Stimulated activated CD8-positive, alpha-beta memory T cell treated with anti-CD3 and anti-CD28 coated beads, Interleukin-7, amount 100 ng/mL, for 24 hours (primary cell): ENCODE measurements at places on chromosomes 5 and 9.

GRCh38 chr9:114230068-114230467, 74.7 kb downstream of the COL27A1 start:
- no peak for DNase-seq

GRCh38 chr5:148794275-148794674, 32.1 kb upstream of the ADRB2 start:
- no peak for DNase-seq

GRCh38 chr9:26321935-26322334, 570.7 kb downstream of the CAAP1 start:
- no peak for DNase-seq

- DNase-seq = no peak
Observed at GRCh38 chr5:140420226-140420570, 18.6 kb downstream of the ANKHD1 start.

GRCh38 chr5:174183701-174184100, 138.2 kb downstream of the NSG2 start:
- DNase-seq = no peak

- DNase-seq = no peak
Observed at GRCh38 chr5:116527582-116527981, 47.0 kb downstream of the SEMA6A start.

DNA sequence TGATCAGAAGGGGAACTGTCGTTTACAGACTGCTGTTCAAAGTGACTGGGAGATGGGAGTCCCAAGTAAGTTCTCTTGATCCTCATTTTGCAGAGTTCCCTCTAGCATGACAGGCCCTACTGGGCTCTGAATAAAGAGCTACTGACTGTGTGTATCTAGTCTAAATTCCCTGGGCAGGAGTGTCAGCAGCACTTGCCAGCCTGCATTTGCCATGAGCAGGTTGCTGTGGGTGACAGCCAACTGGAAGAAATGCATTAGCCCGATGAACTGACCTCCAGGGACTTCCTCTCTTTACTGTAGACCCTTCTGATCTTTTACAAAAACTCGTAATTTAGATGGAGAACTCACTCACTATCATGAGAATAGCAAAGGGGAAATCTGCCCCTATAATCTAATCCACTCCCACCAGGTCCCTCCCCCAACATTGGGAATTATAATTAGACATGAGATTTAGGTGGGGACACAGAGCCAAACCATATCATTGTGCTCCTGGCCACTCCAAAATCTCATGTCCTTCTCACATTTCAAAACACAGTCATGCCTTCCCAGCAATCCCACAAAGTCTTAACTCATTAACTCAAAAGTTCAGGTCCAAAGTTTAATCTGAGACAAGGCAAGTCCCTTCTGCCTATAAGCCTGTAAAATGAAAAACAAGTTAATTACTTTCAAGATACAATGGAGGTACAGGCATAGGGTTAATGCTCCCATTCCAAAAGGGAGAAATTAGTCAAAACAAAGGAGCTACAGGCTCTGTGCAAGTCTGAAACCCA, 78.9 kb upstream of the CXCL14 start:
- no peak for DNase-seq

DNA sequence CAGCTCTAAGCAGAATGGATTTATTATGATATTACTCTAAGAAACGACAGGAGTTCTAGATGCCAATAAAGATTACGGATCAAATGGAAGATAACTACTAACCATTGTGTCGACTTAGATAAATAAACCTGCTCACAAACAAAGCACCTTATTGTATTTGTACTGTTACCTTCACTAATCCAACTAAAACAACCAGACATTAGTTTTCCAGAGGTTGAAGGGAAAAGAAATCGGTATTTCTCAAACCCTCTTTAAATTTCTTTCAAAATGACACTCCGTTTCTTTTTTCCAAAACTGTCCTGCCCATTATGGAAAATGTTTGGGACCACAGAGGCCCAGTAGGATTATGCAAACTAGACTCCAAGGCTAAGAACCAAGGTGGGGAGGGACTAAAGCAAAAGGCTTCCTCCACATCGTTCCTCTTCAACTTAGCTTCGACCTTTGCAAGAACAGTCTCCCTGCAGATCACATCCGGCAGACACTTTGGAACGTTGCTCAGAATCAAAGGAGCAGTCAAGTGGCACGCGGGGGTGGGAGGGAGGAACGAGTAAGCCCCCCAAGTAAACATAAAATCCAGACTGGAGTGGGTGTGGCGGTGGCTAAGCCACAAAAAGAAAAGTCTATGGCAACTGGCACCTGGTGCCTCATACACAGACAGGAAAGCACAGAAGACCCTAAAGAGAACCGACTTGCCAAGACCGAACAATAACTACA, 2.7 kb downstream of the MLLT3 start:
- no peak for DNase-seq

GRCh38 chr9:94057918-94058317, 26.3 kb upstream of the PTPDC1 start:
- no peak for DNase-seq

GRCh38 chr9:124046189-124046588, 34.6 kb downstream of the LHX2 start:
- no peak for DNase-seq

DNA sequence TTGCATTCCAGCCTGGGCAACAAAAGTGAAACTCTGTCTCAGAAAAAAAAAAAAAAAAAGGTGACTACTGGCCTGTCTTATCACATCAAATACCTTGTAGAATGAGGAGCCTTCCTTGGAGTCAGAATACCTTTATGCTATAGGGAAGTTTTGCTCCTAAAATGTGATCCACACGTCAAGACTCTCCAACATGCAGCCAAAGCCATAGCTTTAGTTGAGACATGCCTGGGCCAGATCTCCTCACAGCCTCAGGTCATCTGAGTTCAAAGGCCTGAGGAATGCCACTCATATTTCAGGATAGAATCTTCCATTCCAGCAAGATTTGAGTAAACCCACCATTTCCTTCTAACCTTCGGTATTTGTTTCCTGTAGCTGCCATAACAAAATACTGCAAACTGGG, 13.7 kb upstream of the SOWAHA start:
- DNase-seq = no peak

- peak; percentile 40 for DNase-seq
Observed at GRCh38 chr5:124649491-124650146, 96.8 kb downstream of the ZNF608 start.

DNA sequence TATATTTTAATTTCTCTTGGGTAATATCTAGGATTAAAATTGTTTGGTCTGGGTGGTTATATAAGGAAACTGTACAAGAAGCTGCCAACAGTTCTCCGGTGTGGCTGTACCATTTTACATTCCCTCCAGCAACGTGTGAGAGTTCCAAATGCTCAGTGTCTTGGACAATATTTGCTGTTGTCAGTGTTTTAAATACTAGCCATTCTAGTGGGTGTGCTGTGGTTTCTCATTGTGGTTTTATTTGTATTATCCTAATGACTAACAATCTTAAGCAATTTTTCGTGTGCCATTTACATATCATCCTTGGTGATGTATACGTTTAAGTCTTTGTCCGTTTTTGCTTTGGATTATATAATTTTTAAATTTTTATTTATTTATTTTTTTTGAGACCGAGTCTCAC, 34.0 kb downstream of the TNFSF15 start:
- DNase-seq = no peak

DNA sequence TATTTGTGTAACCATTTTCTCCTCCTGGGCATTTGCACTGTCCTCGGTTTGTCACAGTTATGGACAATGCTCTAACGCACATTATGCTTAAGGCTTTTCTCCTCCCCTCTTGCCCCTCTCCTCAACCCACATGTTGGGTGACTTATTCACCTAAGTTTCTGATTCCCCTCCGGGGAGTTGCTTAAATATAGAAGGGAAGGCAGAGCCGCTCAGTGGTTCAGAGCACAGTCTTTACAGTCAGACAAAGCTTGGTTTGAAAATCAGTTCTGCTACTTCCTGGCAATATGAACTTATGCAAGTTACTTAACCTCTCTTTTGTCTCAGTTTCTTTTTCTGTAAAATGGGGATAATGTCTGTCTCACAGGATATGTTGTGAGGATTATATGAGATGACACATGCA, 41.2 kb upstream of the SPRY4 start:
- DNase-seq = no peak

- DNase-seq = no peak
Observed at GRCh38 chr9:124477648-124478285, 27.5 kb downstream of the ADGRD2 start.

- no peak for DNase-seq
Observed at GRCh38 chr9:38234479-38235170, 157.9 kb upstream of the ALDH1B1 start.

DNA sequence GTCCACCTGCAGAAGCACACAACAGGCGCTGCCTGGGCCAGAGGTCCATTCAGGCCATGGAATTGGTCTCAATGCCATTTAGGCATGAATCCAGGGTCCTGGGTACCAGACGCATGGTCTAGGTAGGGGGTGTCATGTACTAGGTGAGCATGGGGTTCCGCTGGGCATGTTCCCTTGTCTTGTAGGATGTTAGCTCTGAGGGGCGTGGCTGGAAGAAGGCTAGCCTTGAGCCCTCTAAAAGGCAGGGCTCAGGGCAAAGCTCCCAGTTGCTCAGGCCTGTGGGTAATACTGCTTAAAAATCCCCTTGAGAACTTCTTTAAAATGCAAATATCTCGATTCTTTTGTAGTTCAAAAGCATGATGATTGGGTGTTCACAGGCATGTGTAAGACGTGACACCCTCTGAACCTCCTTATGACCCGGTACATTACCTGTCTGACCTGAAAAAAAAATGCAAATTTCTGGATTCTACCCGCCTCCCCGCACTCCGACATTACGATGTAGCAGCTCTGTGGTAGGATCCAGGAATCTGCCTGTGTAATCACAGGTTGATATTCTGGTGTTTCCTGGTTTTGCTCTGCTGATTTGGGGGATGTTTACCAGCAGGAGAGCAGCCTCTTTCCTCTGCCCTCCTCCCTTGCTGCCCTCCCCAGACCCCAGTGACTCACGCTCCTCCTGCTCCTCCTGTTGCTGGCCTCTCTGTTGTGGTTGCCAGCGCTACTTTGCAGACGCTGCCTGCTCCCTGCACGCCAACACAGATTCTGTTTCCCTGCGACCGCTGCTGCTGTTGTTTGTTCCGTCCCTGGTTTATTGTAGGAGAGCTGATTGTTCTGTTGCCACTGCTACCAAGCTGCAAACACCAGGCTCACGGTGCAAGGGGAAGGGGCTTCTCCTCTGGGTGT, 5.7 kb downstream of the TMC1 start:
- peak; percentile 35 for DNase-seq

- no peak for DNase-seq
Observed at GRCh38 chr9:6829027-6829426, 71.3 kb downstream of the KDM4C start.

DNA sequence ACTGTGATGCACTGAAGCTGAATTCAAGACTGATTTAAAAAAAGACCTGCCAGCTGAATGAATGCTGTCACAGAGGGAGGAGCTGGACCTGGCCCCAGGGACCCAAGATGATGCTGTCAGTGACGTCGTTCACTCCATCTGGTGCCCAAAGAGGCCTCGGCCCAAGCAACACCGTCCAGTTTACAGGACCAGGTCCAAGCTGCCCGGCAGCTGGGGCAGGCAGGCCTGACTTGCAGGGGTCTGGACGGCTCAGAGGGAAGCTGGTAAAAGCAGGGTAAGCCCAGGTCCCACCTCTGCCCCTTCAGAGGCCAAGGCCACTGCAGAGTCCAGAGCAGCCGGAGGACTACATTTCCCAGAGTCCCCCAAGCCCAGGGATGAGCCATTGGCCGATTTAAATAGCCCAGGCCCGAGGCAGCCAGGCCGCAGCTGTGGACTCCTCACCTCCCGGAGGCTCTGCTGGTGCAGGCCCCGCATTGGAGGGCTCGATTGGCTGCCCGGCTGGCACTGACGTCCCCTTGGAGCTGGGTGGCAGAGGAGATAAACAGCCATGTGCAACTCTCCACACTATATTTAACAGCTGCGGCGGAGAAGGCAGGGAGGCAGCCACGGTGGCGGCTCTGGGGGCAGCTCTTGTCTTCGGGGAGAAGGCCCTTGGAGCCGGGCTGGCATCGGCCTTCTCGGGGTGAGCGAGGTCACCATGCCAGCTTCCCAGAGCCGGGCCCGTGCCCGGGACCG, at the start of gene PLPP7:
Gene PLPP7, plus strand, starts transcription at position 423 of the 735 bp plus-strand sequence. Its CDS starts 275 bp downstream, at position 698.
- no peak for DNase-seq

DNA sequence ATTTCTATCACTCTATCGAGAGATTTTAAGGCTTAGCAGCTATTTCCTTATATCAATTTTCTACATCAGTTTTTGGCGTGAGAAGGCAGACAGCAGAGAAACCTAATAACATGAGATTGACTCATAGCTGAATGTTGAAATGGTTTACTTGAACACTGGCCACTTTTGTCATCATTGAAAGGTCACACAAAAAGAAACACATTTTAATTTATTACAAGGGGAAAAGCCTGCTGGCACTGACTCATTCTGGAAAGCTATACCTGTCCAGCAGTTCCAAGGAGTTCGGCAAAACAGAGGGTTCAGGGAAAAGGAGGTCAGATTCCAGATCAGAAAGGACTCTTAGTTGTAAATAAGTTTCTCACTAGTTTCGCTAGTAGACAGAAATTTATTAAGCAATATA, 566.4 kb downstream of the DNAH5 start:
- no peak for DNase-seq

DNA sequence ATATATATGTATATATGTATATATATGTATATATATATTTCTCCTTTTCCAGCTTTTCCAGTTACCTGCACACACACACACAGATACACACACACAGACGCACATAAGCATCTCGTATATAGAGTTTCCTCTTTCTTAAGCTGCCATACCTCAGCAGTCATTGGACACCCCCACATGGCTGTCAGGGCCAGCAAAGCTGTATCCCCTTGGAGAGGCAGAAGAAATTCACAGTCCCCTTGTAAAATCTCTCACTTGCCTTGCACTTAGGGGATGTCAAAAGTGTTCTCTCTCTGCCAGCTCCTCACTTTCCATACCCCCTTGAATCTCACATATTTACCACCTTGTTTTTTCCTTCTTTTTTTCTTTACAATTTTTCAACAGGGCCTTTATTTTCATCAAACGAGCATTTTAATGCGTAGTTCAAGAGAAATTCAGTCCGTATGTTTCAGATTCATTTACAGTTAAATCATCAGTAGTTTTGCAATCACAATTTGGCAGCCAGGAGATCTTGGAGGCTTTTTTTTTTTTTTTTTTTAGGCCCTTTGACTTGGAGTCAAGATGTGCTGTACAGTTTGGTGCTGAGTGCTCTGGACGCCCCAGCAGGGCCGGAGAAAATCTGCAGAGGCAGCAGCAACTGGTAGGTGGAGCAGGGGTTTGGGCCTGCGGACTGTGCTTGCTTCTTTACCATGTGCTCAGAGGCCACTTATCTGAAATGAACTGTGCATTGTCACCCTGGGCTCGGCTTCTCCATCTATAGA, 244.9 kb upstream of the KLF4 start:
- DNase-seq = no peak

DNA sequence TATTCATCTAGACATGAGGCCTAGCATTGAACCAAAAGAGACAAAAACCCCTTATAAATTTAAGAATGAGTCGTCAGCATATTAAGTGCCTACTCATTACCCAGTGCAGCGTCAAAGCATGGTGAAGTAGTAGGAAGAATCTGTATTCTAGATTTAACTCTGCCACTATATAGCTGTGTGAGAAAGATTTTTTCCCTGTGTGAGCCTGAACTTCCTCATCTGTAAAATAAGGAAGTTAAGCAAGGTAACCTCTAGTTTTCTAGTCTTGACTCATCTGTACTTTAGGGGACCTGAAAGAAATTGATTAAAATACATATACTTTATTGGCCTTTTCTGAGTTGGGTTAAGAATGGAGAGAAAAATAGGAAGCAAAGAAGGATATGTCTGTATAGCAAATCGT, 82.1 kb upstream of the RUSC2 start:
- DNase-seq = no peak
